GF-D8 (cell line): ENCODE measurements at places on chromosomes 5 and 9.

GRCh38 chr5:150401076-150401375 is 11.7 kb downstream of the CD74 start:
- DNase-seq = no peak

GRCh38 chr5:127769386-127769785 is 66.2 kb downstream of the CCDC192 start:
- no peak for DNase-seq

- DNase-seq = no peak
Observed at GRCh38 chr5:75510836-75511434, 494 bp downstream of the CERT1 start.

DNA sequence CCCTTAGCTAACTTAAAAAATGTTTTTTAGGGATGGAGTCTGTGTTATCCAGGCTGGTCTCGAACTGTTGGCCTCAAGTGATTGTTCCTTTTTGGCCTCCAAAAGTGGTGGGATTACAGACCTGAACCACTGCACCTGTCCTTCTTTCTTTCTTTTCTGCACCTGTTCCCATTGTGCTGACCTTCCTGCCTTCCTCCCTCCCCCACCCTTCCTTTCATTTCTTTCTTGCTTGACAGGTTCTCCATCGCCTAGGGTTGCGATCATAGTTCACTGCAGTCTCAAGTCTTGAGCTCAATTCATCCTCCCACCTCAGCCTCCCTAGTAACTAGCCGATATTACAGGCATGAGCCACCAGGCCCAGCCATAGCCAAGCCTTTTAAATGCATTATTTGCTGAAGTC is 20.6 kb downstream of the JMY start:
- DNase-seq = no peak

- no peak for DNase-seq
Observed at GRCh38 chr5:180353048-180353979, at the start of gene GFPT2. Gene GFPT2 (minus strand): TSS chr5:180353336. CDS start chr5:180353217, 119 bp downstream.

DNA sequence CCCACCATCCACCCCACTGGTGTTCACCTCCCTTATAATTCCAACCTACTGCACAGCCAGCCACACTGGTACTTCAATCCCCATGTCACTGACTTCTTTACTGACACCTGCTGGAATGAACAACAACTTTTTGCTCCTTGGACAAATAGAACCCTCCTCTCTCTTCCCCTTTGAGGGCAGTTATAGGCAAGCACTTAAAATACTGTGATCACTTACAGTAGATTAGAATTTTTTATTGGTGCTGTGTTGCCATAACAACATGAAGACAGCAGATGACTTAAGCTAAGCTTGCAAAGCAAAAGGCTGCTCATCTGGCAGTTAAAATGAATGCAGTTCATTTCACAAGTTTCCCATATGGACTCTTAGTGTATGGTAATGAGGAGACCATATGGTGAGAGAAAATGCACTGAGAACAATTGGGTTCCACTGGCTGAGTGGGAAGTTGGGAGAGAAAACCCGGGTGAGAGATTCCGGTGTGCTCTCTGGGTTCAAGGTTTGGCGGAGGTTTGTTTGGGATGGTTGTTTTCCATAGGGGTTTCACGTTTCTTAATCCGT is 374.3 kb downstream of the EBF1 start:
- no peak for DNase-seq

GRCh38 chr9:95607507-95607906 is 90.7 kb upstream of the PTCH1 start:
- DNase-seq = no peak

DNA sequence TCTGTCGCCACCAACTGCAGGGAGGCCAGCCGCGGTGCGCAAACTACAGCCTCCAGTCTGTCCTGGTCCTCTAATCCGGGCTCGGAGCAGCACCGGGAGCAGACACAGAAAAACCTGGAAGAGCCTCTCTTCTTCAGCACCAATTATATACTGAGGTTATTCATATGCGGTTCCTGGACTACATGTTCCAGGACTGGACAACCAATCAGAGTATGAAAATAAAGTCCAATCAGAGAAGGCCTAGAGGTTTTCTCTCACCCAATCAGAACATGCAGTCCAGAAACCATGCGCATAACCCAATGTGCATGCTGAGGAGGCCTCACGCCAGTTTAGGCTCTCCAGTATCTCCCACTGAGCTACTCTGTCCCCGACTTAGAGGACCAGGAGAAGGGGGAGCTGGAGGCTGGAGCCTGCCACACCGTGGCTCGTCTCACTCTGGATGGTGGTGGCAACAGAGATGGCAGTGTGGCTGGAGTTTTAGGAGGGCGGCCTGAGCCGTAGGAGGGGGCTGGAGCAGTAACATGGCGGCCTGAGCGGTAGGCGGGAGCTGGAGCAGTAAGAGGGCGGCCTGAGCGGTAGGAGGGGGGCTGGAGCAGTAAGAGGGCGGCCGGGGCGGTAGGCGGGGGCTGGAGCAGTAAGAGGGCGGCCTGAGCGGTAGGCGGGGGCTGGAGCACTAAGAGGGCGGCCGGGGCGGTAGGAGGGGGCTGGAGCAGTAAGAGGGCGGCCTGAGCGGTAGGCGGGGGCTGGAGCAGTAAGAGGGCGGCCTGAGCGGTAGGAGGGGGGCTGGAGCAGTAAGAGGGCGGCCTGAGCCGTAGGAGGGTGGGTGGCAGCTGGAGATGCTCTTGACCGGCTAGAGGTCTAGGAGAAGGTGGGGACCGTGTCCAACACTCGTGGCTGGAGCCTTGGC is 20.4 kb upstream of the TRIM52 start:
- no peak for DNase-seq
